Stimulated activated CD4-positive, alpha-beta T cell treated with anti-CD3 and anti-CD28 coated beads, TNF-alpha, amount 100 ng/mL, for 48 hours (primary cell): ENCODE measurements at places on chromosomes 16 and 17.

DNA sequence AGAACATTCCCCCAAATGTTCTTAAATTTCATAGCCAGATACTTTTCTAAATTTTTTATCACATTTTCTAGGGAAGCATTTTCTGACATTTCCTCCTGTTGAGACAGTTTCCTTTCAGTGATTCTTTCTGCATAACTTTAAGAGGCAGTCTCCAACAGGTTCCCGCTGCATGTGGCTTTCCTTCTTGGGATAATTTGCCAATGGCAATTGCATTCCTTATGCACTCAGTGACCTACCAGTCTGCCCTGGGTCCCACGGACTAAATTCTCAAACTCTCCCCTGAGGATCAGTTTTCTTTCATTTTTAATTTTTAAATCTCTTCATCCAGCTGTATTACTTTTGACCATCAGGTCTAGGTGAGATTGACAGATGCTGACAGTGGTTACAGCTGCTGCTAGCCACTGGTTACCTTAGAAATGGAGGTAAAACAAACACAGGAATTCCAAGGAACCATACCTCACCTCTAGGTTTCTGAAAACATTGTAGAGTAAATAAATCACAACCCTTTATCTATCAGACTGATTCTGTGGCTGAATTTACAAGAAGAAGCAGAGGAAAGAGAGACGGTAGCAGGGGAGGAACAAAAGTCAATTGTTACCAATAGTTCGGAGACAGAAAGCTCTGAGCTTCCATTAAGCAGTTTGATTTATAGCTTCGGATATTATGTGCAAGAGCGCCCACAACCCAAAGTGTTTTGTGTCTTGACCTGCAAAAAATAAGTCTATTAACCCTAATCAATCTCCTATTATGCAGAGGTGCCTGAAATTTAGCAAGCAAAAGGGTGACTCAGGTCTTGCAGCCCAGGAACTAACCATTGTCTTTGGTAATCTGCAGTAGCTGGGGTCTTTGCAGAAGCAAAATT is 216.0 kb downstream of the PMP22 start:
- no peak for DNase-seq

GRCh38 chr17:79936641-79937381 is 97.6 kb upstream of the CBX4 start:
- no peak for DNase-seq

DNA sequence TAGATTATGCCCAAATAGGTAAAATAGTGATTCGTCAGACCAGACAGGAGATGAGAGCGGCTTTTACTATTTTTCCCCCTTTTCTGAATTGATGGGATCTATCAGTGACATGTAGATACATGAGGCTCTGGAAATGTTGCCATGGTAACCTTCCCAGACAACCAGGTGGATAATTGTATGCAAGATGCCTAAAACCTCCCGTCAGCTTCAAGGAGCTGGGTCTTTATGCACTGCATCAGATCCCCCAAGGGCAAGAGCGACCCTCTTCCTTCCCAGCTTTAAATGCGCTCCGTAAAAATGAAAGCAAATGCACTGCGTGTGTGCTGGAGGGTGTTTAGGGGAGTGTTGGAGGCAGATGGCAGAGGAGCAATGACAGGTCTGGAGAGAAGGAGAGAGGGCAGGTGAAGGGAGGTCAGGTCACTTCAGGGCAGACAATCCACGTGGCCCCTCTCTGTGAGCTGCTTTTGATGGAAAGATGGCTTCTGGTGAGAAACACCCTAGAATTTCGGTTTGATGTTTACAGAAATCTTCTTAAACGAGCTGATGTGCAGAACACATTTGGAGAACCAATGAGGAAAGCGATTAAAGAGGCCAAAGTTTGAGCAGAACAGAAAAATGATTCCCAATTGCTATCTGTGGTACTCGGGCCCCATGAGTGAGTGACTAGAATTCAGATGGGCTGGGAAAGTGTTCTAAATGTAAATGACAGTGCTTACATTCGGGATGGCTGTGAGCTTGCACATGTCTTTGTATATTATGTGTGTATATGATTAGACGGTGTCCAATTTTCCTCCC is 461.7 kb upstream of the HSBP1 start:
- no peak for DNase-seq

DNA sequence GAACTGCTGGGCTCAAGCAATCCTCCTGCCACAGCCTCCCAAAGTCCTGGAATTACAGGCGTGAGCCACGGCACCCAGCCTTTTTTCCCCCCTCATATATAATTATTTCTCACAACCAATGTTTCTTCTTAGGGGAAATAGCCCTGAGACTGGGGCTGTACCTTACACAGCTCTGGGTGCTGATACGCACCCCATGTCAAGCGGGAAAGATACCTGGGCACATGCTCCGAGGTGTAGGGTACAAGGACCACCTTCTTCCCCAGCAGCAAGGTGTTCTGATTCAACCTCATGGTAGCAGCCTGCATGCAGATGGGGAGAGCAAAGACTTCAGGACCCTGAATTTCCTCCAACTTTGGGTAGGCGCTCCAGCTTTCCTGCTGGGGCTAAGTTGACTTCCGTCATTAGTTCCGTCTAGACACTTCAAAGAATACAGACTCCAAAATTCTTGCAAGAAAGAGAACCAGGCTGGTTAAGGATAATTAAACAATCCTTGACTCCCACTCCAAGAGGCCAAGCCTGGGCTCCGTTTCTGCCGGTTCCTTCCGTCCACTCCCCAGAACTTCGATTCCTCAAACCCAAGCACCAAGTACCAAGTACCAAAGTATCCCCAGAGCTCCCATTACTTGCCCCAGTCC is 619 bp downstream of the NAT9 start:
- DNase-seq, result no peak

GRCh38 chr16:81548876-81549546 is 104.4 kb downstream of the CMIP start:
- no peak for DNase-seq

DNA sequence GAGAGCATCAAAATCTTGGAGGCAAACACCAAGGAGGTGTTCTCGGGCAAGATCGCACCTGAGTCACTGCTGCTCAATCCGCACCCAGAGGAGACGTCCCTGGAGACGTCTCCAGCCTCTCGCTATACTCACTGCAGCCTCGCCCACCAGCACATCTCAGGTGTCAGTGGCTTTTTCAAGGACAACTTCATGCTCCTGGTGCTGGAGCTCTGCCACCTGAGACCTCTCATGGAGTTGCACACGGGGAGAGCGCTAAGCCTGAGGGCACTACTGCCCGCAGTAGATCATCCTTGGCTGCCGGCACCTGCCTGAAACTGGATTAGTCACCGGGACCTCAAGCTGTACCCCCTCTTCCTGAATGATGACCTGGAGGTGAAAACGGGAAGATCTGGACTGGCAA is 2.6 kb upstream of the MBTPS1 start:
- DNase-seq, result no peak

- peak; percentile 46 for DNase-seq
Observed at GRCh38 chr17:56833057-56833808, 487 bp downstream of the C17orf67 start.

DNA sequence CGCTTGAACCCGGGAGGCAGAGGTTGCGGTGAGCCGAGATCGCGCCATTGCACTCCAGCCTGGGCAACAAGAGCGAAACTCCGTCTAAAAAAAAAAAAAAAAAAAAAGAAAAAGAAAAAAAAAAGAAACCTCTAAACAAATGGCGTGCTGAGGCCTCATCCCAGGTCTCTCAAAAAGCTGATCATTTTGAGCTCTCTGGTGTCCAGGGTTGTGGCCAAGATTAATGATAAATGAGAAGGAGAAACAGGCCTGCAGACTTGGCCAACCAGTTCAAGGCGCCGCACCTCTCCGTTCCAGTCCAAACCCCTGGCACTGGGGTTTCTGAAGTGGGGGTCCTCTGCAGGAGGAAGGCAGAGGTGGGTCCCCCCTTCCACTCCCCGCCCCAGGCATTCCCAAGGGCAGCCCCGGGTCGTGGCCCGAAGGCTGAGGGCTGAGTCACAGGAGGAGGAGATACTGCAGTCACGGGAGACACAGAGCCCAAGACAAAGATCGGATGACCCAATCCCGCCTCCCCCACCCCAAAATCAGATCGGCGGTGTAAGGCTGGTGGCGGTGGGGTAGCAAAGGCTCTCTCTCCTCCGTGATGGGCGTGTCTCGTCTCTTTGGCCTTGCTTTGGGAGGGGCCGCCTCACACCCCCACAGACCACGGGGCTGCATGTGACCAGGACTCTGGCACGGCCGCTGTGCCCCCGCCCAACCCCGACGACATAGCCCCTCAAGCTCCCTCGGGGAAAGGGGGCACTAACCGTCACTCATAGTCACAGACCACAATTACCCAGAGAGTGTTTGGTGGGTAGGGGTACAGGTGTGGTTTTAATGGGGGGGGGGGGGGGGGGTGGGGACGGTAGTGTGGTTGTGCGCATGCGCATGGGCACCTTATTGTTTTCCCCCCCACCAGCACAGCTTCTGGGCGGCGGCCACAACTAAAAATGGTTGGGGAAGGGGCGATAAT is 1.1 kb downstream of the VAT1 start:
- no peak for DNase-seq

DNA sequence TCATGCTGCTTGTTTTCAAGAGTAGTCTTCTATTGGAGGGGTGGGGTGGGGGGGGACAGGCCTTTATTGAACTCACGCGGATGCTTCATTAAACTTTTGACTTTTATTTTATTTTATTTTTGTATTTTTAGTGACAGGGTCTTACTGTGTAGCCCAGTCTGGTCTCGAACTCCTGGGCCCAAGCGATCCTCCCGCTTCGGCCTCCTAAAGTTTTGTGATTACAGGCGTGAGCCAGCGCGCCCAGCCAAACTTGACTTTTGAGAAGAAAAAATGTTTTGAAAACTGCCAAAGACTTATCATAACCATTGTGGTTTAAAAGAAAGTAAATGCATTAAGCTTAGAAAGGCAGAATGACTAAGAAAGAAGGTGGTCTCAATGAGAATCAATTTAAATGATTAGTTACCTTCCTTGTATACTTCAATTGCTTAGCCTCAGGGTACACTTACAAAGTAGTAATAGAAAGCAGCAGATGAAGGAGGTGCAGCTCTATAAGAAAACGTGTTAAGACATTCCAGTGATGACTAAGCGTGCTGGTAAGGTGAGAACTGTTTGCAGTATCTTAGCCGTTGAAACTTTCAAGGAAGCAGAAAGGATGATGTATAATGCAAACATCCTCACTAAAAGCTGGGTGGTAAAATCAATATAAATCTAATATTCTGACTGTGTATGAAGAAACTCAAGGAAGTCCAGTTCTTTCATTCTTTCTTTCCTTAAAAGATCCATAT is 1.2 kb downstream of the AP2B1 start:
- DNase-seq, result no peak

- no peak for DNase-seq
Observed at GRCh38 chr16:13060932-13061331, 159.5 kb downstream of the SHISA9 start.

- no peak for DNase-seq
Observed at GRCh38 chr17:59287891-59288290, 43.6 kb upstream of the YPEL2 start.

- DNase-seq, result no peak
Observed at GRCh38 chr16:31696968-31697743, 169.5 kb downstream of the AHSP start.

- no peak for DNase-seq
Observed at GRCh38 chr17:39487946-39488345, 26.7 kb downstream of the CDK12 start.

- no peak for DNase-seq
Observed at GRCh38 chr16:62370445-62370844, 334.2 kb upstream of the CDH8 start.

DNA sequence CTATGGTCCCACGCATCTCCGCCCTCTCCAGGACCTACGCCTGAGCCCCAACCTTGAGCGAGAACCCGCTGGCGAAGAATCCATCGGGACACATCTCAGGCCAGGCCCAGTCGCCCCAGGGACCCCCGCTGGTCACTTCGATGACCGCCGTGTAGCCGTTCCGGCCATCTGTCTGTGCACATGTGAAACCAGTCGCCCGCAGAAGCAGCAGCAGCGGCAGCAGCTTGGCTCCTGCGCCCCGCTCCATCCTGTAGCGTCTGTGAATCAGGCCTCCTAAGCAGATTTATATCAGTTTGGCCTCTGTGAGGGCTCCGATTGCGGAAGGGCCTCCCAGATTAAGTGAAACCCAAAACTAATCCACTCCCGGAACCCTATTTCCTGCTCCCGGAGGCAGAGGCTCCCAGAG is at the start of gene VMO1:
VMO1 (minus strand) TSS at position 259 of the 406 bp plus-strand sequence; CDS start at position 247, 12 bp downstream.
- DNase-seq, result no peak

DNA sequence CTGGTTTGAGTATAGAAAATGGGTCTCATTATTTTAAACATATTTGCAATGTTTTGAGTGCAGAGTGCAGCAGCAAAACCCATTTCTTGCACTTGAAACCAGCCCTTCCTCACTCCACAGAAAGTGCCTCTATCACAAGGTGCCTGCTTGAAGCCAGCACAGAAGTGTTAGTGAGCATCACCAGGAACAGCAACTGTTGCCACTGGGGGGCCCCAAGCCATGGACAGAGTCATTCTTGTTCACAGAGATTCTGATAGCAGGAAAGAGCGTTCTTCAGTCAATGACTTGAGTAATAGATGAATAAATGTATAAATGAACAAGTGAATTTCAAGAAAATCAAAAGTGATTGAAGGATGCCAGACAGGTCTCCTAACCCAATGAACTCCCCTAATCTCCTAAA is 45.6 kb downstream of the CHD9NB start:
- DNase-seq, result no peak

DNA sequence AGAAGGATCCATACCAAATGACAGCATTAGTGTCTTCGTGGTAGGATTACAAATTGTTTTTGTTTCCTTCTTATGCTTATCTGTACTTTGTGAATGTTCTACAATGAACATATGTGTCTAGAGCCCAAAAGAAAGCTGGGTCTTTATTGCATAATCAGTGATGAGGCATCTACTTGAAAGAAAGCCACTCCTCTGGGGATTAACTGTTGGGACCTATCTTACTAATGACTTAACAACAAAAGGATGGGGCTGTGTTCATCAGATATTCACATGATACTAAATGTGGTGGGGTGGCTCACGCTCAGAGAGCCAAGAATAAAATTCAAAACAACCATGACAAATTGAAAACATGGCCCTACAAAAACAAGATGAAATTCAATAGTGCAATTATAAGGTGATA is 160.2 kb downstream of the RGS9 start:
- DNase-seq, result no peak

DNA sequence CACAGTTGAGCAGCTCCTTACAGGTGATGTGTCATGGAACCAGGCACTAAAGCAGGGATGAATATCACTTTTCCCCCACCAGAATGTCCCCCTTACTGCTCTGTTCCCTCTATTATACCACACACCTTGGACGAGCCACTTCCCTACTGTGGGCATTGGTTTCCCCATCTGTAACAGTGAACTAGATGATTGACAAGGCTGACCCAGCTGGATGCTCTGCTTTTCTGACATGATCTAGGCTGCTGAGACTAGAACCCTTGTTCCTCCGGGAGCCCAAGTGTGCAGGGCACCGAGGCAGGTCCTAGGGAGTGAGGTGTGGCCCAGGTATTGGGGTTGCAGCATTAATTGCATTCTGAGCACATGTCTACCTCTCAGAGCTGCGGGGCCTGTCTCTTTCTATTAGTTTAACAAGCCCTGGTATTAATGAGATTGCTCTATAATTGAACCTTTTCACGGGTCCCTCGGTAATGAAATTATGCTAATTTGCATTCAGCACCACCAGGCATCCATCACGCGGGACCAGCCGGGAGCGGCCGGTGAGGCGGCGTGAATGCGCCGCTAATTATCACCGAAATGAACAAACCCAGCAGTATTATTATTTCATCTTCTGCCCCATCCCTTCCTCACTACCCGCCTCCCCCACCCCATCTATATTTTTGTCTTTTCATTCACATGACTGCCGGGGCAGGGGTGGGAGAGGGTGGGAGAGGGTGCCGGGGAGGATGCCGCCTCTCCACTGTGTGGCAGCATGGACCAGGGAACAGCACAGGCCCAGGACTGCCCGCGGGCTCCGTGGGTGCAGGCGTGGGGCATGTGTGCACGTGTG is 121.1 kb downstream of the CYLD start:
- no peak for DNase-seq
